NCI-H524 (cell line): ENCODE measurements at places on chromosomes 16 and 17.

GRCh38 chr17:20988896-20989295 lies 53.9 kb downstream of the USP22 start:
- no peak for DNase-seq

GRCh38 chr17:42748202-42748907 lies 3.5 kb upstream of the EZH1 start:
- DNase-seq, result no peak

DNA sequence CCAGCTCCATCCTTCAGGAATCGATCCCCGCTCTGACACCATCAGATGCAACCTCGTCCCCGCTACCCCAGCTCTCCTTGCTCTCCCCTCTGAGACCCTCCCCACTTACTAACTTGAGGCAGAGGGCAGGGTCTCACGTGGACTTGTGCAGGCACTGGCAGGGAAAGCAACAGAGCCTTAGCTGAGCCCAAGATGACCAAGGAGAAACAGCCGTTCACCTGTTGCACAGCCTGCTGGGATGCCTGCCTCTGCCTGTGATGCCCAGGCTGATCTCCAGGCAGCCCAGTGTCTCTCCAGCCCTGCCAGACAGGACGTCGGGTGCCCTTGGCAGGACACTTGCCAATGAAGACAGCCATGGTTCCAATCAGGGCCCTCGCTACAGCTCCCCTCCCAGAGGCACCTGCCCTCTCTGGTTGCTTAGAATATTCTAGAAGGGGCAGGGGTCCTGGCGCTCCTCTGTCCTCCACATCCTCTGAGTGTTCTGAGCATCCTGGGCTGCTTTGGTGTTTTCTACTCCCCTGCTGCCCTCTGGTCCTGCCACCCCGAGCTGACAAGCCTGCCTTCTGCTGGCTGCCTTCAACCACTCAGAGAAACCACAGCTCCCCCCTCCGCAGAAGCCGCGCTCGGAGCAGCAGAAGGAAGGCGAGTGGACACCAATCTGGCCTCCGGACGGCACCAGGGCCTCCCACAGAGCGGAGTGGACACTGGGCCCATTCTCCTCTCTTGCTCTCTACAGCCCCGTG lies 6.7 kb downstream of the CEP295NL start:
- DNase-seq, result no peak

DNA sequence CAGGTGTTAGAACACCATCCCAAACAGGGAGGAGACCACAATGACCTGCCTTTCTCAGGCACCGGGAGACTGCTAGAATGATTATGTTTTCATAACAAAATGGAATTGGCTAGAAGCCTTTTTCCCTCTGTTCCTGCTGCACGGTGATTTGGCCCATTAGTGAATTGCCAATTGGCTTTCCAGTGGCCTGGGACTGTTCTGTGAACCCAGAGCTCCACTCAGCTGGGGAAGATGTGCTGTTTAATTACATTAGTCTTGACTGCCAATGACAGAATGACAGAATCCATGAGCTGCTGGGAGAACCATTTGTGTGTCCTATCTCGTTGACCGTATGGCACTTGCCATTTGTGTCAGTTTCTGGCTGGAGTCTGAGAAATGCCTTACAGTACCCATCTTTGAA lies 242.9 kb downstream of the CDH11 start:
- DNase-seq, result no peak

DNA sequence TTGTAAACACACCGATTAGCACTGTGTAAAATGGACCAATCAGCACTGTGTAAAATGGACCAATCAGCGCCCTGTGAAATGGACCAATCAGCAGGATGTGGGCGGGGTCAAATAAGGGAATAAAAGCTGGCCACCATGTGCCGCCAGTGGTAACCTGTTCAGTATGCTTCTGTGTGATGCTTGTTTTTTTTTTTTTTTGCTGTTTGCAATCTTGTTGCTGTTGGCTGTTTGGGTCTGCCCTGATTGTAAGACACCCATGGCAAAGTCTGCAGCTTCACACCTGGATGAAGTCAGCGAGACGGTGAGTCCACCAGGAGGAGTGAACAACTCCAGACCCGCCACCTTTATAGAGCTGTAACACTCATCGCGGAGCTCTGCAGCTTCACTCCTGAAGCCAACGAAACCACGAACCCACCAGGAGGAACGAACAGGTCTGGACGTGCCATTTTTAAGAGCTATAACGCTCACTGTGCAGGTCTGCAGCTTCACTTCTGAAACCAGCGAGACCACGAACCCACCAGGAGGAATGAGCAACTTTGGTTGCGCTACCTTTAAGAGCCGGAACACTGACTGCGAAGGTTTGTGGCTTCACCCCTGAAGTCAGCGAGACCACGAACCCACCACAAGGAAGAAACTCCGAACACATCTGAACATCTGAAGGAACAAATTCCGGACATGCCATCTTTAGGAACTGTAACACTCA lies 85.0 kb upstream of the MED9 start:
- no peak for DNase-seq

GRCh38 chr17:77504652-77505155 lies 363.9 kb downstream of the SEC14L1 start:
- no peak for DNase-seq

DNA sequence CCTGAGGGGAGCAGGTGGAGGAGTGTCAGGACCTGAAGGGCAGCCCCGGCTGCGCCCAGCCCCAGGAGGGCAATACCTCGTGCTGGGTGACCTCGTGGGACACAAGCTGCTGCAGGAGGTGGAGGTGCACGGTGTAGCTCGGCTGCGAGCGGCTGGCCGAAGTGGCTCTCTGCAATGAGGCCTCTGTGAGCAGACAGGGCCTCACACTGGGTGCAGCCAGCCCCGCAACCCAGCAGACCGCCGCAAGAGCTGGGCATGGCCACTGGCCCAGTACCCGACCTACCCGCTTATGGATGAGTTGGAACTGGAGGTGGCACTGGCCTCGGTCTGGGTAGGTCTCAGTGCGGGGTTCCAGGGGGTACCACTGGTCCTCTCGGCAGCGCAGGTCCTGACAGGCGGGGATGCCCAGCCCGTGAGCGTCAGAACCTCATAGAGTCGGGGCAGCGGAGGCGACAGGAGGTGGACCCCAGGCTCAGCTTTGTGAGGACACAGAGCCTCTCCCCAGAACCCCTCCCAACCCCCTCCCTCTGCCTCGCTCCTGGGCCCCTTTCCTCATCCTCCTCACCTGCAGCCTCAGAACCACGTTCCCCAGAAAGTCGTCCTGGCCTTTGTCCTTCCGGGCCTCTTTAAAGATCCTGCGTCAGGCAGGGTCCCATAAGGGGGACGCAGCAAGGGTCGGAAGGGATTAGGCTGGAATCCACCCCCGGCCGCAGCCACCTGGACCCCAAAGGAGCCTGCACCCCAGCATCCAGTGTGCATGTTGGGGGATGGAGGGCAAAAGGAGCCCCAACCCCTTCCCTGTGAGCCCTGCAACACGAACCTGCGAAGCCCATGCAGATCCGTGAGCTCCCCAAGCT lies 4.0 kb downstream of the UNC13D start:
- no peak for DNase-seq

DNA sequence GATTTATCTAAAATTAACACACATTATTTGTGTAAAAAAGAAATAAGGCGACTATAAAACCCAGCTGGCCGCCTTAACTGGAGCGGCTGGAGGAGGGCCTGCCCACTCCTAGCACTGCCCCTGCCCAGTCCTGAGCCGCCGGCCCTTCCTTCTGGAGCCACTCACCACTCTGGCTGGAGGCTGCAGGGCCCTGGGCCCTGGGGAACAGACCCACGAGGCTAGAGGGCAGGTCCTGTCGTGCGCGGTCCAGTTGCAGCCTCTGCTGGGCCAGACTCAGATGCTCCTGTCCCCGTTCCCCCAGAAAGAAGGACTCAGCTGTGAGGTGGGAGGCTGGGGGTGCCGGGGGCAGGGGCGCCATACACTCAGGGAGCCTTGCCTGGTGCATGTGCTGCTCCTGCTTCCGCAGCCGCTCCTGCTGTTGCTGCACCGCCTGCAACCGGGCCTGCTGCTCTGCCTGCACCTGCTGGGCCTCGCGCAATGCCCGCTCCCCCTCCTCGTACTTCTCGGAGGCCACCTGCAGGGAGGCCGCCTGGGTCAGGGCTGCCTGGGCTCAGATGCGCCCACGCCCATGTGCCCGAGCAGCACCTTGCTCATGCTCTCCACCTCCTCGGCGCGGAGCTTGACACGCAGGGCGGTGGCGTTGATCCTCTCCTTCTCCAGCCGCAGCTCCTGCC lies 9.0 kb upstream of the MRPL38 start:
- DNase-seq, result no peak

GRCh38 chr16:28473714-28474265 lies 1.7 kb upstream of the NPIPB7 start:
- DNase-seq, result no peak

DNA sequence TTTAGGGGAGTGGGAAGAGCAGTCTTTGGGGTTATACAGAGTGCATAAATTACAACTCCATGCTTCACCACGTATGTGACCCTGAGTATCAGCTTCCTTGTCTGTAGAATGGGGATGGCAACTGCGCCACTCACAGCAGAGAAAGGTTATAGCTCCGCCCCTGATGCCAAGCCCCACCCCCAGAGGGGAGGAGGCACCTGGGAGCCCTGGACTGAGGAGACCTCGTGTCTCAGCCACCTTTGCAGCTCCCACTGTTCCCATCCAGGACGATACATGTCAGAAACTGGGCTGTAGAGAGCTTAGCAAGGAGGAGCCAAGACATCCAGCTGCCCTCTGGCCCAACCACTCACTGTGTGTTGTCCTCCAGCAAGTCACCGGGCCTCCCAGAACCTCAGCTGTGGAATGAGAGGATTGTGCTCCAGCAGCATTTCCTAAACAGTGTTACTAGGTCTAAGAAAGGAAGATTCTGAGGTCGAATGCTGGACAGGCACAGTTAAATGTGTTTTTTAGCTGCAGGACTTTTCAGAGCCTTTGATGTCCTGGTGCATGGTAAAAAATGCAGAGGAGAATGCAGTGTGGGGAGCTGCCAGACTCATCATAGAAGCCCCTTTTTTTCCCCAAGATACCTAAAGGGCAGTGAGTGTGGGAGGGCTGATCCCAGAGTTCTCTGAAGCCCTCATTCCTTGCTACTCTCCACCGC lies 49.4 kb downstream of the BEAN1 start:
- DNase-seq, result no peak

DNA sequence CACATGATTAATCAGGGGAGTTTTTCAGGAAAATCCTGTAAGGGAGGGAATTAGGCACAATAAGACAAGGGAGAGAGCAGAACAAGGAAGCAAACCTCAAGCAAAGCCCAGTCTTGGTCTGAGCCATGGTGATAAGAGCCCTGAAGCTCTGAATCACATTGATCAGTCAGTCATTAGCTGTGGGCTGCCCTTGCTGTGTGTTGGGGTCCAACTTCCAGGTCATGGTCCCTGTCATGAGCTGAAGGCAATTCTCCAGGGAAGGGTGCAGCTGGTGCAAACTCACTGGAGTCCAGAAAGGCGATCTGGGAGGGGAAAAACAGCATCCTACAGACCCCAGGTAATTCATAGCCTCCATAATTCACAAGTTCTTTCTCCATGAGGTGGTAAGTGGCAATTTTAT lies 89.9 kb downstream of the CYLD start:
- DNase-seq, result no peak

GRCh38 chr17:3916825-3917224 lies 560 bp upstream of the P2RX1 start:
- no peak for DNase-seq

- DNase-seq, result no peak
Measured at GRCh38 chr16:17633181-17633951, 162.6 kb upstream of the XYLT1 start.

DNA sequence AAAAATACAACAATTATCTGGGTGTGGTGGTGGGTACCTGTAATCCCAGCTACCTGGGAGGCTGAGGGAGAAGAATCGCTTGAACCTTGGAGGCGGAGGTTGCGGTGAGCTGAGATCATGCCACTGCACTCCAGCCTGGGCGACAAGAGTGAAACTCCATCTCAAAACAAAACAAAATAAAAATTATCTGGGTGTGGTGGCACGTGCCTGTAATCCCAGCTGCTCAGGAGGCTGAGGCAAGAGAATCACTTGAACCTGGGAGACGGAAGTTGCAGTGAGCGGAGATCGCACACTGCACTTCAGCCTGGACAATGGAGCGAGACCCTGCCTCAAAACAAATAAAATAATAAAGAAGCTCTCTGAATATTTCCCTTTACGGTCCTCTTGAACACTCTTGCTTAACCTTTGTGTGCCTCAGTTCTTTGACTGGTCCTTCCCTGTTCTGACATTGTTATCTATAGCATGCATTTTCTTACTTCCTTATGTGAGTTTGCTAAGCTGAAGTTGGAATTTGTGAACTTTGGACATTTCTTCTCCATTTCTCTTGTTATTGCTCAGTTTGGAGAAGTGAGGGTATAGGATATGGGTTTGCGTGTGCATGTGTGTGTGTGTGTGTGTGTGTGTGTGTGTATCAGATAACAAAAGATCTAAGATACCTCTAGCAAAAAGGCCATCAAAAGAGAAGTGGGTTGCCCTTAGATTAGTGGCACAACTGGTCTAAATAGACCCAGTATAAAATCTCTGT lies 29.7 kb upstream of the WSB1 start:
- DNase-seq, result no peak
